Stimulated activated CD8-positive, alpha-beta memory T cell treated with anti-CD3 and anti-CD28 coated beads, Interleukin-12 subunit alpha, Interleukin-12 subunit beta, amount 100 ng/mL, for 1 hour (primary cell): ENCODE measurements at places on chromosomes 13 and 19.

GRCh38 chr13:52961987-52962386 is 66.6 kb upstream of the OLFM4 start:
- no peak for DNase-seq

DNA sequence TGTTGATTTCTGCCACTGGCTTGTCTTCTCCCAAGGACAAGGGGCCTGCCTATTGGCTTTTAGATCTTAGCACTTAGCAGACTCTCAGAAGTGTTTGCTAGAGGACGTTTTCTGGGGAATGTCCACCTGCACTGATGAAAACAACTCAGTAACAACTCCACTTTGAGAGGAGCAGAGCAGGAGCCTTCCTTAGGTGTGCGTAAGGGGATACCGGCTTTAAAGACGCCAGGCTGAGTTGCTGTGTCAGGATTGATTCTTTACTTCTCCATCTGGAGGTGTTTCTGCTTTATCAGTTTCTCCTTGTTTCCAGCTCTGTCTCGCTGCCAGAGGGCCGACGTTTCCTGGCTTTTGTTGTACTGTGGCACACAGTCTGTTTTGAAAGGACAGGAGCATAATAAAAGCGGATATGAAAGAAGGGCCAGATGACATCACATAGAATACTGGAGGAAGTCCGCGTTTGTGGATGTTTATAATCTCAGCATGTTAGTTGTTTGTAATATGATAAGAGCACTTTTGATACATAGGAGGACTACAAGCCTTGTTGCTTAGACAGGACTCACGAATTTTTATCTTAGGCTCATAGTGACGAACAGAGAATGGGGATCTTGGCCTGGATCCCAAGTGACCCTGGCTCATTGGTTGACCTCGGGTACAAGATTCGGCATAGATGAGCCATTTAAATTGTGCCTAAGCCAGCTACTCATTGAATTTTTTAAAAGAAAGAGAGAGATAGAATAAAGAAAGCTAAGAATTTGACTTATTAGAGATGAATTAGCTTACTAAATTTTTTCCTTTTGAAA is 34.6 kb downstream of the COL4A2 start:
- no peak for DNase-seq

- DNase-seq = no peak
Observed at GRCh38 chr19:58217069-58217481, 11.6 kb upstream of the ZNF544 start.

GRCh38 chr13:113044391-113045114 is 61.0 kb upstream of the F7 start:
- DNase-seq = no peak

DNA sequence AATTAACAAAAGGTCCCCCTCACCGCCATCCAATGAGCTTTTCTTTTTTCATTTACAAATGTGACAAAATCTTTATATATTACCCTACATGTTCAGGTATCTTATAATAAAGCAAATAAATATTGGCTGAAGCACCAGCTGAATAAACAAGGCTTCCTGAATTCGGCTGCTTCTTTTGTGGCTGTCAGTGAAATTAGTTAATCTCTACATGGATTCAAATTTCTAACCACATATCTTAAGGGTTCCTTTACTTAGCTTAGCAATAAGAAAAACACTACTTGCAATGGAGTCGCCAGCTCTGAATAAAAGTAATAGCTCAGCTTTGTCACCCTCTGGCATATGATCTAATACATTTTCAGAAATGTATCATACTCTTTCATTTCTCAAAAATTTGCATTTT is 104.3 kb downstream of the CCNA1 start:
- DNase-seq = no peak

DNA sequence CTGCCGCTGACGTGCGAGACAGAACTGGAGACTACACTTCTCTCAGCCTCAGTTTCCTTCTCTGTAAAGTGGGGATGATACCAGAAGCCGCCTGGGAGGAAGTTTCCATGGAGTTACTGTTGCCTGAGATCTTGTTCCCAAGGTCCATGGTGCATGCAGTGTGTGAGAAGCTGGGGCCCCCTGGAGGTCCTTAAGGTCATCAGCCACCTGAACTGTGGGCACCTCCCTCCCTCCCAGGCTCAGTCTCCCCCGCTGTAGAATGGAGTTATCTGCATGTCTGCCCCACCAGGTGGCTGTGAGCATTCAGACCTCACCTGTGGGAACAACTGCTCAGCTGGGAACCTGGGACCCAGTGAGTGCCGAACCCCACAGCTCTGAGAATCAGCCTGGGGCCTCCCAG is 2.7 kb downstream of the CRX start:
- no peak for DNase-seq

- DNase-seq = no peak
Observed at GRCh38 chr13:96771486-96772367, 222.5 kb downstream of the OXGR1 start.

DNA sequence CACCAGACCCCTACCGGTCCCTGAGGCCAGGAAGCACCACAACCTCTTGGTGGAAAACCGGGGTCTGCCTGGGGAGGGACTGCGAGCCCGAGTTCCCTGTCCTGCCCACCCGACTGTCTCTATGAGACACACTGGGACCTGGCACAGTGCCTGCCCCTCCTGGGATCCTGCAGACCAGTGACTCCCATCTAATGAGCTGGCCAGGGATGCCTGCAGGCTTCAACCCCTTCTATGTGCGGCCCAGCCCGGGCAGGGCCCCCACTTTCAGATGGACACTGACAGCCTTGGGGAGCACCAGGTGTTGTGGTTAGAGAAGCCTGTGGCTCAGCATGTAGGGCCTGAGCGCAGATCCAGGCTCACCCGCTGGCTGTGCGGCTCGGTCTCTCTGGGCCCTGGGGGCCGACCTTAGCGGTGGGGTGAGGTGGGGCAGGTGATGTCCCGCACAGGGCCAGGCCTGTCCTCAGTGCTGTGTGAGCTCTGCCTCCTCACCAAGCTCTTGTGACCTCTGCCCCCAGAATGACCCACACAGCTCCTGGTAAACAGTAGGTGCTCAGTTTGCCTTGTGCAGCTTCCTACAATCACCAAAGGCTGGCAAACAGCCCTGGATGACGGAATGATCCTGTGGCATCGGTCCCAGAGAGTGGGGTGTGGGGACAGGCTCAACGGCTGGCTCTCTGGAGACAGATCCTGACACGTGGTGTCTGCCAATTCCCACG is 17.9 kb upstream of the CACTIN start:
- DNase-seq = no peak
